NCI-H1694 (cell line): ENCODE measurements at places on chromosomes 16 and 17.

- no peak for DNase-seq
Measured at GRCh38 chr16:82439678-82440293, 187.0 kb upstream of the CDH13 start.

DNA sequence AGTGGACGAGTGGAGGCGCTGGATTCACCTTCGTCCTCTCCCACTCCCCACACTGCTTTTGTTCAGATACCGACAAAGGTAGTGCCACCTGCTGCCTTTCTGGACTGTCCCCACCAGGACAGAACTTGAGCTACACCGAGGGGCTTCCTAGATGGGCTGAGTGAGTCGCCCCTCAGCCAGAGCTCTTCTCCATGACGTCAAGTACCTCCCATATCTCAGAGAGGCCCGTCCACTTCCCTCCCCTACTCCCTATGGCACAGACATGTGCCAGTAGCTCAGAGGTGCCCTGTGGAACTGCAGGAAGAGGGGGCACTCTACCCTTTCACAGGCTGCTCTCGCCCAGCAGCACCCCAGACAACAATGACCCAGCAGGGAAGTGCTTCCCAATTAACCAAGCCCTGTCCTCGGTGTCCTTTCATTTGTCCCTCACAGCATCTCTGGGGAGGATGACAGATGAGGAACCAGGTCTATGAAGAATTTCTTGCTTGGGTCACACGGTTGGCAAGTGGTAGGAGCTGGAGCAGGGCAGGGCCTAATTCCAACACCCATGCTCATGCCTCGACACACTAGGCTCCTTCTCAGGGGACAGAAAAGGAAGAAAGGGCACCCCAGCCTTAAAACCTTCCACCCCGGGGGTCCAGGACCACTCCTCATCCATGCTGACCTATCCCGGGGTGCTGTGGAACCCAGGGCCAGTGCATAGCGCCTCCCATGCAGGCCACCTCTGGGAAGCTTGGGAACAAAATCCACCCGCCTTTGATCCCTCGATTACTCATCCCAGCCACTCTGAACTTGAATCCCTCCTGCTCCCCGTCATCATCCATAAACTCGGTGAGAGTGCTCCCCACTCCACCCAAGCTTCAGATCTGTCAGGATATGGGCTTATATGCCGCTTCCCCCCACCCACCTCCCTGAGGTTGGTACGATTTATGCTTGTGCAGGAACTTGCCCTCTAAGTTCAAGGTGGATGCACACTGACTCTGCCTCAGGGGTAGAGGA is 51.7 kb downstream of the WNT3 start:
- no peak for DNase-seq

GRCh38 chr16:68782198-68783174 is 45.4 kb downstream of the CDH1 start:
- no peak for DNase-seq

GRCh38 chr16:78196502-78196901 is 97.0 kb downstream of the WWOX start:
- no peak for DNase-seq

DNA sequence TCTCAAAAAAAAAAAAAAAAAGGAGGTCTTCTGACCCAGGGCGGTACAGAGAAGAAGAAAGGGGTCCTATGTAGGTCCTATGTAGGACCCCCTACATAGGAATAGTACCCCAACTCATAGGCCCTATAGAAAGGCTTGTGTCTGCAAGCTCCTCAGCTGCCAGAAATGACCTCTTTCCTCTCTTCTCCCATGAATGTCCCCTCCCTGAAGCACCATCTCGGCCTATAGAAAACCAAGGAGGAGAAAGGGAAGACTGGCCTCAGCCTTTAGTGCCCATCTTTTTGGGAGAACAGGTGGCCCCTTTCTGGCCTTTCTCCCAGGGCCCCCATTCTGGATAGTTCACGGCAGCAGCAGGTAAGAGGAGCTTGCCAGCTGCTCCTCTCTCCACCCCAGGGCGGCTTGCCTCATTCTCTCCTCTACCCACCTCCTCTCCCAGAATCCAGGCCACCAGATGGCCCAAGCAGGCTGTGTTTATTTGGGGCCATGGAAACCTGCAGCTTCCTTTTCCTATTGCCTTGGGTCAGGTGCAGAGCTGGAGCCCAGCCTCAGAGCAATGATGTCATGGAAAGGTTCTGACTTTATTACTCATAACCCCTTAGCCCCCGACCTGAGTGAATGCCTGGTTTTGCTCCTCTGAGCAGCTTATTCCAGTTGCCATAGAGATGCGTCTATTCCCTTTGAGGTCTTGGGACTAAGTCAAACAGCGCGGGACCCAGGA is 1.6 kb upstream of the MRPL58 start:
- peak; percentile 86 for DNase-seq

GRCh38 chr17:29069526-29070041 is 26.6 kb downstream of the PIPOX start:
- no peak for DNase-seq

DNA sequence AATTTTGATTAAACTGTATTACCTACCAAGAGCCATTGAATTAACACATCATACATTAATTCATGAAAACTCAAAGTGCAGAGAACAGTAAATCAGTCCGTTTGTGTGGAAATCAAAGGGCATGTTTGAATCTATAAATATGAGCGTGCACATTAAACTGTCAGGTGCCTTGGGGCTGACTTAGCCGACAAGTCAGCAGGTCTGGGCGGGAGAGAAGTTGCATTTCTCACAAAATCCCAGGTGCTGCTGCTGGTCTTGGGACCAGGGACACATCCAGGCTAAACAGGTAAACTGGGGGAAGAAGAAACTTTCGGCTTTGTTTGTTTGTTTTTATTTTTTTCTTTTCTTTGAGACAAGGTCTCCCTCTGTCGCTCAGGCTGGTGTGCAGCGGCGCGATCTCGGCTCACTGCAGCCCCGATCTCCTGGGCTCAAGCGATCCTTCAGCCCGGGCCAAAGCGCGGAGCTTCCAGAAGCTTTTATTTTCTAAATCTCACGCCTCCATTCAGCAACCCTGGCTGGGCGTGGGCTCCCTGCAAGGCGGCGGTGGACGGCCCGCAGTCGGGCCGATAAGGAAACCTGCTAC is 213.9 kb downstream of the MRTFB start:
- peak; percentile 37 for DNase-seq

- DNase-seq: no peak
Measured at GRCh38 chr17:4919511-4920047, 12.5 kb upstream of the GP1BA start.

DNA sequence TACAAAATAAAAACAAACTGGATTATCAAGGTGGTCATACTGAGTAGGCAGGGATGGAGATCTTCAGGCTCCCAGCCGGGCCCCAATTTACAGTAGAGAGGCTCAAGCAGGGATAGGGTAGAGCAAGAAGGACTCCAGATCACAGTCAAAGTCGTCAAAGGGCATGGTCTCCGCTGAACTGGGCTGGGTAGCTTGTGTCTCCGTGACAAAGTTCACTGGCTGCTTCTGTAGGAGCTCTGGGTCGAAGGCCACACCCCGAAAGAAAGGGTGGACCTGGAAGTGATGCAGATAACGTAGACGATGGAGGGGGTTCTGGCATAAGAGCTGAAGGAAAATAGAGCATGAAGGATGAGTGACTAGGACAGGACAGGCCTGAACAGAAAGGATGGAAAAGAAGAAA is 3.6 kb downstream of the RSKR start:
- no peak for DNase-seq

GRCh38 chr16:66250686-66251431 is 115.6 kb upstream of the CDH5 start:
- DNase-seq: no peak

DNA sequence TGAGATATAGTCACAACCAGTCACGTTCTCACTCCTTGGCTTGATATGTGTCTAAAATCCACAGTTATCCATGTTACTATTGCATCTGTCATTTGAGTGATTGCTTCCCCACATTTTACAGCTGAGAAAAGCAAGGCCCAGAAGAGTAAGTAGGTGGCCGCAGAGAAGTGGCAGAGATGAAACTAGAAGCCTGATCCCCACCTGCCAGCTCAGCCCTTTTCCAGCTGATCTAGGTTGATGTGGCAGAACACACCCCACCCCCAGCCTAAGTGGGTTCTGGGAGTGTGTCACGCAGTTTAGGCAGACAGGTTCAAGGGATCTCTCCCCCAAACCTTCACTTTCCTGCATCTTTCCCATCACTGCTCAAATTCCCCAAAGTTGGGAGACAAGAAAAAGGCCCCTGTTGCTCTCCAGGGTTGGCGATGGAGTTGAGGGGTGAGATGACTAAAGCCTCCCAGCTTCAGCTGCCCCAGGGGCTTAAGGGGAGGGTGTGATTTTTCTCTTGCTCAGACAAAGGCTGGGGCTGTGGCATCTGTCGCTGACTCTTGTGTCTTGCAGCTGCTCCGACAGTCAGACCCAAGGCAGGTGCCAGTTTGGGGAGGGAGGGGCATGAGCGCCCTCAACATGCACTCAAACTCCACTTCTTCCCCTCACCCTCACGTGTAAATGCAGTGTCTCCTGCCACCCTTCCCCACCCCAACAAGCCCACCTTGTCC is 48.9 kb upstream of the LHX1 start:
- peak; percentile 61 for DNase-seq

- DNase-seq: no peak
Measured at GRCh38 chr16:81738783-81739496, 40.2 kb upstream of the PLCG2 start.

DNA sequence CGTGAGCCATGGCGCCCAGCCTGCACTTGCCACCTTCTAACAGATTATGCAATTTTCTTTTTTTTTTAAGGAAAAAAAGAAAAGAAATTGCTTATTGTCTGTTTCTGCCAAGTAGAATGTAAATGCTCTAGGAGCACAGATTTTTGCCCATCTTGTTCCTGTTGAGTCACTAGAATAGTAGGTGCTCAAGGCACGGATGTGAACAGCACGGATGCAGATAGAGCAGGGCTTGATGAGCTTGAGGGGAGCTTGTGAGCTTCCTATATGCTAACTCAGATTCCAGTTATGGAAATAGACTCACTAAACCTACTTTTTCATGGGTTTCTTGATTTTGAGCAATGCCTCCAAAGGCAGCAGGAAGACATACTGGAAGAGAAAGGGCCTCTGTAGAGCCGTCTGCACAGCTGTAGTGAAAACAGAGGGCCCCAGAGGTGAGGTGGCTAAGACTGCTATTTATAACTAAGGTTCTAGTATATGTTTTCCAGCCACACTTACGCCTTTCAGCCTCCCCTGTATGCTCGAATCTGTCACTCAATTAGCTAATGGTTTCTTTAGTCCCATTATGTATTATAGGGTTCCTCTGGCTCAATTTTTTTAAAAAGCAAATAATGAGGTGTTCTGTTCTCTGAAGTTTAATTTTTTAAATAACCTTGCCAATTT is 72.8 kb downstream of the WWP2 start:
- DNase-seq: no peak

GRCh38 chr17:59074494-59074893 is 32.2 kb downstream of the TRIM37 start:
- no peak for DNase-seq

DNA sequence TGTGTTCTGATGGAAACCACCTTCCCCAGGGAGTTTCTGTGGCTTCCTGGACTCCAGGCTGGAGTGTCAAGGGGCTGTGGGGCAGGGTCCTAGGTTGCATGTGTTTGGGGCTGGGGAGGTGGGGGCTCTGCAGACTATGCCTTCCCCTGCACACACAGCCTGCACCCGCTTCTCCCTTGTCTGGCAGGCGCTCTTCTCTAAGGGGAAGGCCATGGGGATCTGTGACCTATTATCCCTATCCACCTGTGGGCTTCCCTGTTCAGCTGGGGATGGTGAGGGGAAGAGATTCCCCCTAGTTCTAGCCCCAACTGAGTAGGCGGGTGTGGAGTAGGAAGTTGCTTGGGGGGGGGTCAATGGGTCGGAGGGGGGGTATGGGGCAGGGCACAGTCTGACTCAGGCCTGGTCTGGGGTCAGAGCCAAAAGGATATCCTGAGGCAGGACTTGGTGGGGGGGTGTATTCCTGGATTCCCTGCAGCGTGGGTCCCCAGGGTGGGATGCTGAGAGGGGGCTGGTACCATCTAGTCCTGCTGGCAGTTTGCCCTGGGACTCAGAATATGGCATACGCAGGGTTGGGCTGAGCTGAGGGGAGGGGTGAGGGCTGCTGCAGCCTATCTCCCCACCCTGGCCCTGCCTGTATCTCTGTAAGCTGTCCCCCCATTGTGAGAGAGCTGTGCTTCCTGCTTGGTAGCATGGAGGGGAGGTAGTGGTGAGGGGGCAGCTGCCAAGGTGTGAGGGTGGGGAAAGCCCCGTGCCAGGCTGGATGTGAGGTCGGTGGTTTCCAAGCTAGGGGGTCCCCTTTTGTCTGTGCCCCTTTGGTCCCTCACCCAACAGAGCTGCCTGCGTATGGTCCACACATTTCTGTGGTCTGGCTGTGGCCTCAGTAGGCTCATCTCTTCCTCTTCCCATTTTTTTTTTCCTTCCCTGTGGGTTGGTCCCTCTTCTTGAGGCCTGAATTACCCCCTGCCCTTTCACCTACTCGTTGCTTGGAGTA is 14.7 kb downstream of the RARA start:
- no peak for DNase-seq

- DNase-seq: no peak
Measured at GRCh38 chr17:17714261-17714866, 33.1 kb downstream of the RAI1 start.

- DNase-seq: no peak
Measured at GRCh38 chr17:59186850-59187249, 23.0 kb upstream of the SMG8 start.

- no peak for DNase-seq
Measured at GRCh38 chr16:66256919-66257318, 109.6 kb upstream of the CDH5 start.

- DNase-seq: no peak
Measured at GRCh38 chr17:673200-673681, 41.4 kb downstream of the VPS53 start.

DNA sequence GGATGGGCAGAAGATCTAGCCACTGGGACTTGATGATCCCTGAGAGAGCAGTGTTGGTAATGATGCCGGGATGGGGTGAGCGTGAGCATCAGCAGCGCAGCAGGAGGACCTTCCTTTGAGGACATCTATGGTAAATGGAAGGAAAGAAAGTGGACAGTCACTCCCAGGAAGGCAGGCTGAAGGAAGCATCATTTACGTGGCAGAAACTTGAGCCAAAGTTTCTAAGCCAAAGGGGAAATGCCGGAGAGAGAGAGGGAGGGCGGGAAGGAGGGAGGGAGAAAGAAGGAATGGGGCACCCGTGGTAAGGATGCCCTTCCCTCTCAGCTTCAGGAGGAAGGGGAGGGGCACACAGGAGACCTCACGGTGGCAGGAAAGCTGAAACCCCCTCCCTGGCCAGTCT is 86.3 kb upstream of the CACNG5 start:
- no peak for DNase-seq

DNA sequence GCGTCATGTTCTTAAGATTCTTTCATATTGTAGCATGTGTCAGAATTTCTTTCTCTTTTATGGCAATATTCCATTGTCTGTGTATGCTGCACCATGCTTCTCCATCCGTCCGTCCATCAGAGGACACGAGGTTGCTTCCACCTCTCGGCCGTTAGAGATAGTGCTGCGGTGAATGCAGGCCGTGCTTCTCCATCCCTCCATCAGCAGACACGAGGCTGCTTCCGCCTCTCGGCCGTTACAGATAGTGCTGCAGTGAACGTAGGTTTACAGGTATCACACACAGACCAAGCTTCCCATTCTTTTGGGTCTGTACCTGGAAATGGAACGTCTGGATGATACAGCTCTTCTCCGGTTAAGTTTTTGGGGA is 113.5 kb downstream of the CMIP start:
- DNase-seq: no peak
